T-cell (primary cell): ENCODE measurements at places on chromosomes 11 and 22. TPM values are rescaled to one million over a fixed set of nuclear protein-coding genes. Genes with fewer than 3 reads are reported as not detected.

SLC22A6 gene
- total RNA-seq: not detected

DNA sequence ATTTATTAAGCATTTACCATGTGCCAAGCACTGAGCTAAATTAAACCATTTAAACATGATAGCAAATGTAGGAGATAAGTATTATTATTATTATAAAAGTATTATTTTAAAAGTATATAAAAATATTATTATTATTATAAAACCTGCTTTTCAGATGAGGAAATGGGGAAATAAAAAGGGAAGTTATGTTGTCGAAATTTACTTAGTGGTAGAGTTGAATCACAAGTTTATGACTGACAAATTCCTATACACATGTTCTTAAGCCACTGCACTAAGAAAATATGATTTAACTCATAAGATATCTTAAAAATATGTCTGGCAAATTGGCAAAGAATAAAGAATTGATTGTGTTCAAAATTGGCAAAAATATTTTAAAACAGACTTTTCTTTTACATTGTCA lies 53.8 kb downstream of the CASP12 start:
- no peak for DNase-seq

DNA sequence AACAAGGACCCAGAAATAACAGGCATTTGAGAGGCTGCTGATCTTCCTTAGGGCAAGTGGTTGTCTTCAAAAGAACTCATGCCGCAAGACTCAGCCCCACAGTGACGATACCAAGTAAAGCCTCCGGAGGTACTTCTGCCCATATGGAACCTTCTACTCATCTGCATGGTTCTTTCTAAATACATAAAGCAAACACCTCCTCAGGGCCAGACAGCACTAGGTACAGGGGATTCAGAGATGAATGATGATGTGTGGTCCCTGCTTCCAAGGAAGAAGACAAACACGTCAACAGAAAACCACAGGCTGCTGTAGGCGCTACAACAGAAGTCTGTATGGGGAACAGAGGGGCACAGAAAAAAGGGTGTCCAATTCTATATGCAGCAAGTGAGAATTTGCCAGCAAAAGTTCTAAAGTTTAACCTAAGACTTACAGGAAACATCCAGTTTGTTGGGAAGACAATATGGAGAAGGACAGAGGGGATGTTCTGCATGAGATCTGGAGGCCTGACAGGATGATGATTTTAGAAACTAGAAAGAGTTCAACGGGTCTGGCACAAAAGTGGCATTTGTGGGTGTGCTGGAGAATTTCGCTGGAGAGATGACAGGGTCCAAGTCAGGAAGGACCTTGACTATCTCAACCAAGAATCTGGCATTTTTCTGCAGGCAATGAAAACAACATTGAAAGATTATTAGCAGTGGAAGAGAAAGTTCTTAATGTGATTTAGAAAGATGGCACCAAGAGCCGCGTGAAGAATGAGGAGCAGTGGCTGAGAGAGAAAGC lies 23.7 kb downstream of the JAML start:
- DNase-seq: peak; percentile 37

- no peak for DNase-seq
Observed at GRCh38 chr11:2526808-2527381, 82.1 kb downstream of the KCNQ1 start.

DNA sequence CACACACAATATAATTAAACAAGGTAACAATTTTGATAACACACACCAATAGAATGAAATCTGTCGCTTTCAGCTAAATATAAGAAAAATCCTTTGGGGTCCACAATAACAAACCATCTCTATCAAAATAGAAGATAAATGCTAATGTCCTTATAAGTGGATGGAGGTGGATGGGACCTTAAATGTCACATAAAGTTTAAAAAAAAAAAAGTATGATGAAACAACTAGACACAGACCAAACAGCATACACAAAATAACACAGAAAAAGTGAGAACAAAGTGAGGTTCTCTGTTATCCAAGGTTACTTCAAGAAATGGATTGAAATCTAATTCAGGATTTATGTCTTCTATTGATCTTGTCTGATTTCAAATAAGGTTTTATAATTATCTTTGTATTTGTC lies 10.5 kb upstream of the OR10D3 start:
- no peak for DNase-seq

OR8D1 gene
- total RNA-seq: not detected

CBLIF gene
- total RNA-seq: not detected
